ENCODE measurements at places on chromosomes 2 and 18. TPM values are rescaled to one million over a fixed set of nuclear protein-coding genes. Genes with fewer than 3 reads are reported as not detected.

Gene TUBA4B
- not detected for total RNA-seq

Gene MC2R
- not detected for total RNA-seq

DNA sequence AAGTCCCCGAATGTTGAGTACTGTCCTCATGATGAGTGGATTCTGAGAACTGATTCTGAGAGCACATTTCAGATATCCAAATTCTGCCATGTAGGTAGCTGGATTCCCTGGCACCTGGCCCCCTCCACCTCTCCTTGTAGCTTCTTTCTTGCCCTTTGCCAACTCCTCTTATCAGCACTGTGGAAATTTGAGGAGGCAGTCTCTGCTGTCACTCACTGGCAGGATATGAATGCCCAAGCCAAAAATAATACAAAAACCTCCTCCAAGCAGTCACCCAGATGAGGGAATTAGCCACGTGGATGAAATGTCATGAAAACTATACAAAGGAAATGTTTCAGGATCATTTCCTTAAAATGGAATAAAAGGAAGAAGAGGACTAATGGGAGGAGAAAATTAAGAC lies 276.8 kb downstream of the SETBP1 start:
- DNase-seq, result no peak

GRCh38 chr18:50719471-50720324 lies 100.1 kb downstream of the MRO start:
- no peak for DNase-seq

DNA sequence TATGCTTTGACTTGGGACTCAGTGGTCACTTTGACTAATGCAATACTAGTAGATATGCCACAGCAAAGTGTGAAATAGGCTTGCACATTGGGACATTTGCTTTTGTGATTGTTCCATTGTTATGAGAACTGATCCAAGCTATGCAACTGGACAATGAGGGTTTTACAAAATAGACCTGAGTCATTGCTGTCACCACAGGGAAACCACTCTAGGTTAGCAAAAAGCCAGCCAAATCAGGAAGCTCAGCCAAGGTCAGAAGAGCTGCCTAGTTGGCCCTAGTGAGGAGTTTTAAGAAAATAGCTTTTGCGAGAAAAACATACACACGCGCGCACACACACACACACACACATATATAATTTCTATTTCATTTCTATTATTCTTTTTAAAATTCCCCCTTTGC lies 452.4 kb upstream of the CDH7 start:
- DNase-seq, result no peak
